RCC 7860 (cell line): ENCODE measurements at places on chromosomes 4 and X.

DNA sequence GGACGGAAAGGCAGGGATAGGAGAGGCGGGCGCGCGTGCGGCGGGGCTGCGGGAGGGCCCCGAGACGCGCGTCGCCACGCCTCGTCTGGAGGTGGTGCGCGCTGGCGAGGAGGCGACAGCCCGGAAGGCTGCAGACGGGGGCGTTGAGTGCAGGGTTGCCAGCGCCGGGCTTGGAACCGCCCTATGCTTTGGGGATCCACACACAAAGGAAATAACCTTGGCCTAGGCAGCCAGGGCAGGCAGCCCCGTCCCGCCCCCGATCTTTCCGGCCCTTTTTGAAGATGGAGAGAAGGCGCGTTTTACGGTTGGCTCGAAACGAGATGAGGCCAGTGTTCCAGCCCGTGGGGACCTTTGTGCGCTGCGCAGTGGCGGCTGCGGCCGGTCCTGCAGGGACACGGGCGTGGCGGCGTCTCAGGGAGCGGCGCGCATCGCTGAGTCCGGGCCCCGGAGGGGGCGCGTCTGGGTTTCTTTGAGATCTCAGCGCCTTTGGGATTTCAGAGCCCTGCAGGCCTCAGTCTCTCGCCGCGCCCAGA lies 50.8 kb upstream of the TRIM2 start:
- no peak for DNase-seq

DNA sequence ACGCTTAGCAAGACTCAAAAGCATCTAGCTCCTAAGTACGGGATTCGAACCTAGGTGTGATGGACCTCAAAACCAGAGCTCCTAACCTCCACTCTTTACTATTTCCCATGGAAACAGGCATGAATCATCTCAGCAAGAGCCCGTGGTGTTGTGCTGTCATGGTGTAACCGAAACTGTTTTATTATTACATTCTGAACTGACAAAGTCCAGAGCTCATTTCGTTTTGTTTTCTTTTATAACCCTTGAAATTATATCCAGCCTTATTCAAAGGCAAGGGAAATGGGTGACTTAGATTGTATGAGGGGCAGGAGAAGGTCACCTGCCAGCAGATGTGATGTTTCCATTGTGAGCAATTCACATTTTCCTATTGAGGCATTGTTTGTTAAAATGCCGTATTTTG lies 301.1 kb downstream of the FRMPD4 start:
- no peak for DNase-seq

- no peak for DNase-seq
These were observed 66.7 kb upstream of the VCX2 start for GRCh38 chrX:8237718-8238117.

- no peak for DNase-seq
These were observed 76.4 kb downstream of the TBC1D19 start for GRCh38 chr4:26660261-26660660.

DNA sequence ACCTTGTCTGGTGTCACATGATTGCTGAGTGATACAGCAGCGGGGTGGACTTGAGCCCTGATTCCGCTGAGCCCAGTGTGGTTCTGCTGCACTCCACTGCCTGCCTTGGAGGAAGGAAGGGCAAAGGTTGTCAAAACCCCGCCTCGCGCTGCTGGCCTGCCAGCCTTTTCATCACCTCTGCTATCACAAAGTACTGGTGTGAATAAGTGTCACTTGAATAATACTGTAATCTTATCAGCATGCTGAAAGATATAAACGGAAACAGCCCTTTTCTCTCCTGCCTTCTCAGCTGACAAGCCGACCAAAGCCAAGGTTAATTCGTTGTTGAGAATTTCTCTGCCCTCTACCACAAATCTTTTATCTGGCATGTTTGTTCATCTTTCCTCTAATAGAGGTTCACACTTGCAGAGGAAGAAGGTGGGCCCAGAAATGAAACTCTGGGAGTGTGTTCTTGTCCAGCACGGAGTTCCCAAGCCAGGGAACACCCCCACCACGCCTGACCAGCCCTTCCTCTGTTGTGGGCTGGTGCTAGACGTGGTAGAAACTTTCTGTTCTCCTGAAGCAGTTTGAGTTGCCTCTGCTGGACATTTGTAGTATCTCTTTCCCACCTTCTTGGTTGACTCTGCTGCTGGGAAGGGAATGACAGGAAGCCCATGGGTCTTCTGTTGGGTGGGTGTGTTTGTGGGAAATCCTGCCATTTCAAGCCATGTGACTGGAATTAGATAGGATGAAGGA lies 21.5 kb downstream of the FHDC1 start:
- DNase-seq = peak; percentile 31

DNA sequence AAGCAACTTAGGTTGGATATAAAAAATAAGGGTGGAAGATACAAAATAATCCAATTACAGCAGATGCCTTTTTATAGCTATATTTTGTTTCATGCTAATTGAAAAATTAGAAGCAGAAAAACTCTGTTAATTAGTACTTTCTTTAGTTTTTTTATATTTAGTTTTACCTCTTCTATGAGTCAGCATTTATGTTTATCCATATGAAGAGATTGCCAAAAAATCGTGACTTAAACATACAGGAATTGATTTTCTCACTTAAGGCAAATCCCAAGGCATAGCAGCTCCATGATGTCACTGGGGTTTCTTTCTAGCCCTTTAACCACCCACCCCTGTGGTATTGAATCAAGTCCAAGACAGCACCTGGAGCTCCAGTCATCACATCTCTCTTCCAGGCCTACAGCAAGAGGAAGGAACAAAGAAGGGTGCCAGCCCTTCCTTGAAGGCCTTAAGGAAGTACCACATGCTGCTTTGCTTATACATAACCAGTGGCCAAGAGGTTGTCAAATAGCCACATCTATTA lies 365.8 kb upstream of the TENM3 start:
- no peak for DNase-seq
